Camera-type eye (tissue), 1 donor: ENCODE measurements at places on chromosomes 13 and 19. TPM values are rescaled to one million over a fixed set of nuclear protein-coding genes. Genes with fewer than 3 reads are reported as not detected.

Gene C19orf67
- not detected for total RNA-seq

Gene IQCN
- total RNA-seq = 3.1 TPM

Gene YIPF2
- total RNA-seq = 53.3 TPM

Gene ZNF433
- 26.3 TPM for total RNA-seq

Gene FBXO27
- total RNA-seq = 9.3 TPM

Gene NLRP11
- total RNA-seq = not detected

Gene GAPDHS
- total RNA-seq = 0.38 TPM

Gene CCNA1
- 3.7 TPM for total RNA-seq

Gene SCEL
- 8.4 TPM for total RNA-seq

Gene CEACAM19
- total RNA-seq = 3.4 TPM

Gene ZIC5
- 10.4 TPM for total RNA-seq

Gene ZNF681
- total RNA-seq = 9.7 TPM

Gene ADPRHL1
- total RNA-seq = 7.3 TPM

Gene MYBPC2
- 1.2 TPM for total RNA-seq

Gene DYRK1B
- total RNA-seq = 29.4 TPM

Gene KCNJ14
- total RNA-seq = 1.6 TPM

Gene KIR3DL1
- total RNA-seq = 0.22 TPM
